NCI-H510A treated with DMSO at 0.1 percent for 48 hours (cell line): ENCODE measurements at places on chromosomes 12 and 14.

- no peak for DNase-seq
These were observed 53.4 kb upstream of the PWP1 start for GRCh38 chr12:107632246-107632645.

- no peak for DNase-seq
These were observed 34.4 kb downstream of the CORO1C start for GRCh38 chr12:108696996-108697290.

GRCh38 chr14:49280566-49280965, 305.6 kb downstream of the RPS29 start:
- DNase-seq, result no peak

DNA sequence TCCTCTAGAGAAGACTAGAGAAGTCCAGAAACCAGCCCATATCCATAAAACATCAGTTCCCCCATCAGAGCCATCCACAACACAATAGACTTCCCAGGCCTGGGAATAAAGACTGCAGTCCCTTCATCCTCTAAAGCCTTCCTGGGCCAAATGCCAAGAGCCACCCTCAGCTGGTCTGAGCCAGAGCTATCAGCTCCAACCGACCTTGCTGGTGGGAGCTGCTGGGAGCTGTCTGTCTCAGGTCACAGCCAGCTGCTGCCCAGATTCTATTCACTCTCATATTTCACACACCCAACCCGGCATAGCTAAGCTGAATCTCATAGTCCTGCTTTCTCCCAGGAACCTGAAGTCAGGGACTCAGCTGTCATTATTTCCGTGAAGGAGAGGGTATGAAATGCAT, 10.9 kb upstream of the TFCP2 start:
- DNase-seq, result peak; percentile 54

- no peak for DNase-seq
These were observed 2.3 kb upstream of the RNASE4 start for GRCh38 chr14:20682127-20682434.

- DNase-seq, result no peak
These were observed 519.8 kb upstream of the TMPO start for GRCh38 chr12:97995559-97995958.

DNA sequence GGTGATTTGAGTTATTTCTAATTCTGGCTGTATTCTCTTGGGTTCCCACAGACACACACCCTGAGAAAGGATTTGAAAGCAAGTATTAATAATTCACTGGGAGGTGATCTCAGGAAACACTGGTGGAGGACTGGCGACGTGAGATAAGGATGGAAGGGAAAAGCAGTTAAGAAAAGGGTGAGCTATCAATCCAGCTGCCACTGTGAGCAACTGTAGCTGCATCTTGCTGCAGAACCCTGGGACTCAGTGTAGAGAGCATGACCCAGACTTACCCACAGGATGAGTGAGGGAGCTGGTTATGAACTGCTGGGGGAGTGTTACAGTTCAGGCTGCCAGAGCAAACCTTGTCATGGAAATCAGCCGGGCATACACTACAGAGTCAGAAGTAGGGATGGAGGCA, 71.9 kb downstream of the RESF1 start:
- no peak for DNase-seq

DNA sequence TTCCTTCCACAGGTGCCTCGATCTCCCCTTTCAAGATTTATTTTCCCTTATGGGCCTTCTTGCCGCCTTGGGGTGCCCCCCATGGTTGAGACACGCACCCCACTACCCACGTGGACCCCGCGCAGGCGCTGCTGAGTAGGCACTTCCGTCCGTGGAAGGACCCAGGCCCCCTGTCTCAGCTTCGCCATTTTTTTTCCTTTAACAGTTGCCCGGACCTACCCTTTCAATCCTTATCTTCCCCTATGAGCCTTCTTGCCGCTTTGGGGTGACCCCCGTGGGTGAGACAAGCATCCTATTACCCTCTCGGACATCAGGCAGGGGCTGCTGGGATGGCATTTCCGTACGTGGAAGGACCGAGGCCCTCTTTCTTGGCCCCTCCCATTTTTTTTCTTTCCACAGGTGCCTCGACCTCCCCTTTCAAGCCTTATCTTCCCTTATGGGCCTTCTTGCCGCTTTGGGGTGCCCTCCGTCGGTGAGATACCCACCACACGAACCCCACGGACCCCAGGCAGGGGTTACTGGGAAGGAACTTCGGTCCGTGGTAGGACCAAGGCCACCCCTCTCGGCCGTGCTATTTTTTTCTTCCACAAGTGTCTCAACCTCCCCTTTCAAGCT, 268.2 kb downstream of the ALG10 start:
- DNase-seq, result no peak

GRCh38 chr12:15368812-15369211, 46.5 kb downstream of the PTPRO start:
- DNase-seq, result no peak

GRCh38 chr12:1348606-1349005, 245.8 kb downstream of the FBXL14 start:
- no peak for DNase-seq

- DNase-seq, result no peak
These were observed 12.8 kb upstream of the WSB2 start for GRCh38 chr12:118073768-118074167.

GRCh38 chr12:65859519-65859918, 35.2 kb downstream of the HMGA2 start:
- DNase-seq, result no peak

DNA sequence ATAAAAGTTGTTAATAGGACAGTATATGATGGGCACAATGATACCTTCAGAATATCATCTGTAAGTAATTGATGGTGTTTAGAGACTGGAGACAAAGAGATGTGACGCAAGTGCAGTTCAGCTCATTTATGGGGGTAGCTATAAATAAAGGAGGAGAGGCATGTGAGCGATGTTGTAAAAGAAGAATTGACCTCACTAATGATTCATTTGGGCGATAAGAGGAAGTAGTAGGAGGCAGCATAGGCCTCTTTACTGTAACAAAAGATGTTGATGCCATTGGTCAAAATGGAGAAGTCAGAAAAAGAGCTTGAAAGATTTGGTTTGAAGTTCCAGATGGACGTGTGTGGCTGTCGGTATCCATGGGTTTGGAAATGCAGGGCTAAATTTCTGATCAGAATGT, 70.0 kb downstream of the FLRT2 start:
- no peak for DNase-seq
